ENCODE measurements at places on chromosomes 4 and X.

DNA sequence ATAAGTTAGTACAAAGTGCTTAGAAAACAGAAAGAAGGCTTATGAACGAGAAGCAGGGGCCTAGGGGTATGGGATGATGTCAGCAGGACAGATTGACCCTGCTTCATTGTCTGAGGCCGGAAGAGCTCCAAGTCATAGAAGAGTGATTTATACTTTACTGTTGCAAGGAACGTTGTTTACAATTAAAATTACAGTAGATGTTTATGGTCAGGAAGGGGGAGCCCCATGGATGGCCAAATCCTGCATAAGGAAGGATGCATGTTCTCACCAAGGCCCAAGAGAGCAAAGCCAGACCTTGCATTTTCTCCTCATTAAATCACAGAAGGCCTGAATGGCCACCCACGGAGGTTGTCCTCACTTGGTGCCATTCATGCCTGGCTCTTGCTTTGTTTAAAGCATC is 115.3 kb downstream of the LDB2 start:
- DNase-seq: no peak

DNA sequence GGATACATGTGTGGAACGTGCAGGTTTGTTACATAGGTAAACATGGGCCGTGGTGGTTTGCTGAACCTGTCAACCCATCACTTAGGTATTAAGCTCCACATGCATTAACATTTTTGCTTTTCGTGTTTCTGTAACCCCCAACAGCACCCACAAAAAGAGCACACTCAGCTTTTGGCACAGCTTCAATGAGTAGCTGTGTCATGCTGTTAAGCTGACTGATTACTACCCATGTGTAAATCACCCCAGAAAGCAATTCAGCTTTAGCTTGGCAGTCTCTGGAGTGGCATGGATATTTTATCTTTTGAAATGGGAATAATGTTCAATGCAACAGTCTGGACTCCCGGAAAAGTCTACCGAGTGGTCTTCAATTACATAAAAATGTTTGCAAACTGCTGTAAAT is 734.3 kb downstream of the STIM2 start:
- DNase-seq: no peak

GRCh38 chrX:151977009-151977408 is 2.5 kb upstream of the GABRE start:
- DNase-seq: no peak

DNA sequence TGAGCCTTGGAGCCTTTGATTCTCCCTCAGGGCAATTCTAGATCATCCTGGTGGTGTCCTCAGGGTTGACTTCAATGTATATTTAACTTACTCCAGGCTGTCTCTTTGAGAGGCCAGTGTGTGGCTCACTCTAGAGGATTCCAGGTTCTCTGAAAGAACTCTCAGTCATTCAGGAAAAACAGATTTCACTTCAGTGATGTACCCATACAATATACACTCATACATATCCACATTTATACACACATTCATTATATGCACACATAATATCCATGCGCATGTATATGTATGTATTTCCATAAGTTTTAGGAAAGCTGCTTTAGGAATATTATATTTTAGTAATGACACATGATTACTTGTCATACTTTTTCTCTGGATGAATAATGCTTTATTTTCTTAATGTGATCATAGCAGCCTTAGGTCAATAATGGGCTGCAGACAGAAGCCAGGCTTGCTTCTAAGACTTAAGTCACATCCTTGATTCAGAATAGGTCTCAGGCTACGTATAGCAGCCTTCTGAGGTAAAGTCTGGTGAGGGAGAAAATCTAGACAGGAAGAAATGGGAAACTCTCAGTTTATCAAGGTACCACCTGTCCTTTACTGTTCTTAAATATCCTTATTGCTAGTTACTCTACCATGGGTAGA is 397.0 kb downstream of the GPAT3 start:
- DNase-seq: no peak
